H4 (cell line): ENCODE measurements at places on chromosomes 3 and 15. TPM values are rescaled to one million over a fixed set of nuclear protein-coding genes. Genes with fewer than 3 reads are reported as not detected.

DNA sequence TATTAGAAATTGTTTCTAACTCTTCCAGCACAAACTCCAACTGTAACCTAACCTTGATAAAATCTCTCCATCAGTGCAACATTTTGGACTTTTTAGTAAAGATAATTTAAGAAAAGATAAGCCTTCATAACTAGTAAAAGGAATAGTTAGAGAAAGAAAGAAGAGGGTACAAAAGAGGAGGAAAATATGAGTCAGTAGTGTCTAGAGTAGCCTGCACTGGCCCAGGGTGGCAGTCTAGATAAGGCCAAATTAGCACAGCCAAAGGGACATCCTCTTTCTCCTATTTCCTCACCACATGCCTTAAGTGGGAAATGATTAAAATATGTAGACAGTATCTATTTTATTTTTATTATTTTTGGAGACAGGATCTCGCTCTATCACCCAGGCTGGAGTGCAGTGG, 3.7 kb downstream of the PROS1 start:
- no peak for DNase-seq

DNA sequence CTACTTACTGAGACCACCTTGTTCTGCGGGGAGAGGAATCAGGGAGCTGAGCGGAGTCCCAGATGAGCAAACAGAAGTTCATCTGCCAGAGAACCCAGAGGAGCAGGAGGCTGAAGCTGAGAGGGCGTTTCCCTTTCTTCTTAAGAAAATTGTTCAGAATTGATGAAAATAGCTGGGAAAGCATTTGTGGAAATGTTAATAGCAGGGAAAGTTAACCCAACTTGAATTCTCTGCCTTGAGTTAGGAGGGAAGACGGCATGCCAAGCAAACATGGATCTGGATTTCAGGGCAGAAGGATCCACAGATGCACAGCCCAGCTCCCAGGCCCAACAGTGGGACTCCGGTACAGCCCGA, 23.2 kb downstream of the CRABP1 start:
- DNase-seq, result no peak

DNA sequence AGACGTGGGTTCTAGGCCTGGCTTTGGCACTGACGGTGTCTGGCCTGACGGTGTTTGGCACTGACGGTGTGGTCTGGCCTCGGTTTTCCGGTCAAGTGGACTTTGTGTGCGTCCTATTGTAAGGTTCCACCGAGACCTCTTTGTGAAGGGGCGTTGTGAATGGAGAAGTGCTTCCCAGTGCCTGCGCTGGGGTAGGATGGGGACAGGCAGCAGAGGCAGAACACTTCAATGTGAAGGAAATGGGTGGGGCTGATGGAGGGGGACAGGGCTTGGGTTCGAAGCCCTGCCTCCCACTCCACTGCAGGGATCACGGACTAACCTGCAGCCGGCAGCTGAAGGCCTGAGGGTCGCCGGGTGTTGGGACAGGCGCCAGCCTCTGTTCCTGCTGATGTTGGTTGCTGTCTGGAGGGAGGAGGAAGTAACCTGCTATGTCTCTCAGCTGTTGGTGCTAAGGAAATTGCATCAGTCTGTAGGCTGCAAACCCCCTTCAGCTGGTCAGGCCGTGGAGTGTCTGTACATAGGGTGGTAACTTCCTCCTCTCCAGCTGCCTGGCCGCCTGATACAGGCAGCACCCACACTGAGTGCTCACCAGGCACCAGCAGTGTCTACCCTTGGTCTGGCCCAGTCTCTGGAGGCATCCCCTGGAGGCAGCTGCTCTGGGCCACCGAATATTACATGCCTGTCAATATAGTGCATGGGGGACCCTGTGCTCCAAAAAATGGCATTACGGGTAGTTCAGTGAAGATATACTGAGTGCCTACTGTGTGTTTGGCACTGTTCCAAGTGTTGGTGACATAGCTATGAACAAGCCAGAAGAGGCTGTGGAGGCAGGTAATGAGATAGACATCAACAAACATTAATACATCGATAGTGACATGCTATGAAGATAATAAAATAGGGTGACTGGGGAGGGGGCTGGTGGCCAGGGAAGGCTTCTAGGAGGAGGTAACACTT, 1.1 kb downstream of the TM6SF1 start:
- peak; percentile 23 for DNase-seq

GRCh38 chr3:66255865-66256264, 35.1 kb downstream of the SLC25A26 start:
- DNase-seq, result no peak

DNA sequence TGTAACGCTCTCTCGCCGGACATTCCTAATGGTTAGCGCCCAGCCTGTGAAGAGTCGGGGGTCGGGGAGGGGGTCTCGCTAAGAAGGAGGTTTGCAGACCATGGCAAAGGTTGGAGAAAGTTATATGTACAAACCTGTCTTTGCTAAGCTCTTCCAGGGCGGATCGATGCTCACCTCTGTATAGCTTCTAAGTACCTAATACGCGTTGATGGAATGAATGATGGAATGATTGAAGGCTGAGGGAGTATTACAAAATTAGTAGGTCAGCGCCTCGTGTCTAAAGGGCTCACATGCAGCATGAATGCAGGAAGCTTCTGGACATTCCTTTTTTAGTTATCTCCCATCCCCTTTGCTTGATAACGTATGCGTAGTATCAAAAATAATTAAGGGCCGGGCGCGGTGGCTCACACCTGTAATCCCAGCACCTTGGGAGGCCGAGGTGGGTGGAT, 305 bp upstream of the KPNA1 start:
- no peak for DNase-seq

DNA sequence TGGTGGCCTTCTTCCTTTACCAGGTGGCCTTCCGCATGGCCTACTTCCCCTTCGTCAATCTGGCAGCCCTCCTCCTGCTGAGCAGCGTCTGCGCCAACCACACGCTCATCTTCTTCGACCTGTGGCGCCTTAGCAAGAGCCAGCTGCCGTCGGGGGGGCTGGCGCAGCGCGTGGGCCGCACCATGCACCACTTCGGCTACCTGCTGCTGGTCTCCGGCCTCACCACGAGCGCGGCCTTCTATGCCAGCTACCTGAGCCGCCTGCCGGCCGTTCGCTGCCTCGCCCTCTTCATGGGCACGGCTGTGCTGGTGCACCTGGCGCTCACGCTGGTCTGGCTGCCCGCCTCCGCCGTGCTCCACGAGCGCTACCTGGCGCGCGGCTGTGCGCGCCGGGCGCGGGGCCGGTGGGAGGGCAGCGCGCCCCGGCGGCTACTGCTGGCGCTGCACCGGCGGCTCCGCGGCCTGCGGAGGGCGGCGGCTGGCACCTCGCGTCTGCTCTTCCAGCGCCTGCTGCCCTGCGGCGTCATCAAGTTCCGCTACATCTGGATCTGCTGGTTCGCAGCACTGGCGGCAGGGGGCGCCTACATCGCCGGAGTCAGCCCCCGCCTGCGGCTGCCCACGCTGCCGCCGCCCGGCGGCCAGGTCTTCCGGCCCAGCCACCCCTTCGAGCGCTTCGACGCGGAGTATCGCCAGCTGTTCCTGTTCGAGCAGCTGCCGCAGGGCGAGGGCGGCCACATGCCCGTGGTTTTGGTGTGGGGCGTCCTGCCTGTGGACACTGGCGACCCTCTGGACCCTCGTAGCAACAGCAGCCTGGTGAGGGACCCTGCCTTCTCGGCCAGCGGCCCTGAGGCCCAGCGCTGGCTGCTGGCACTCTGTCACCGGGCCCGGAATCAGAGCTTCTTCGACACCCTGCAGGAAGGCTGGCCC, 9.9 kb downstream of the DISP2 start:
- peak; percentile 81 for DNase-seq

DNA sequence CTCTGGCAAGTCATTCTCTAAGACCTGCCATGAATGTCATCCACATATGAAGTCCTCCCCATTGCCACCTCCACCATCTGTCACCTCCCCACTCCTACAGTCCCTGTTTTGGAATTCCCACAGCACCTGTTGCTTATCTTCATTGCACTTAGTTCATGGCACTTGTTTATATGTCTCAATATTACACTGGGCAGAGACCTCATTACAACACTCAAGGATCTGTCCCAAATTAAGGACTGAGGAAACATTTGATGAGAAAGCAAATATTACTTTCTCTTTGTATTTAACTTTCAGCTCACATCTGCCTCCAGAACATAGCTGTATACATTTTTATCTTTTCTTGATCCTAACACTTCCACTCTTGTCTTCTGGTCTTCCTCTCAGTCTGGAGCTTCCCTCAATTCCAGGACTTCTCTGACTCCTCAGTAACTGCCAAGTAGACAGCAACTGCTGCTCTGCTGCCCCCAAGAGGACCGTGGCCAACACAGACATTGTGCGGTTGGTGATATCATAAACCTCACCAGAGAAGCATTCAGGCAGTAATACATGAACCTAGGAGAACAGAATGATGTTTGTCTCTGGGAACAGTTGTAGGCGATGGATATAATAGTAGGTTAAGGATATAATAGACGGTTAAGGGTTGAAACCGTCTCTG, 45.0 kb upstream of the FGF12 start:
- peak; percentile 71 for DNase-seq

DNA sequence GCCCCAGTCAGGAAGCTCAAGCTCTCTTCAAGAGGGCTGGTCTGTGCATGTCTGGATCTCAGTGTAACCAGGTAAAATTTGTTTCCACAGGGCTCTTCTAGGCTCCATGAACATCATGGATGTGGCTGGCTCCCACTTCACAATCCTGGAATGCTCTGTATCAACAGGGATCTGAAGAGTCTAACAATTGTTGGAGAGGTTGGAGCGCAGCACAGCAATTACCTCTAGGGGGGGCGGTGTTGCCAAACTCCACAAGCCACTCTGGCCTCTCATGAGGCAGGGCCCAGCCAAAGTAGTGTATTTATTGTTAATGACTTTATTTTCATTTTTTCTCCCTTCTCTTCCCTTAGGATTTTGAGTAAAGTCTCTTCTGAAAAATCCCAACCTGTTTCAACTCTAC, 6.1 kb upstream of the EIF2B5 start:
- peak; percentile 34 for DNase-seq

DNA sequence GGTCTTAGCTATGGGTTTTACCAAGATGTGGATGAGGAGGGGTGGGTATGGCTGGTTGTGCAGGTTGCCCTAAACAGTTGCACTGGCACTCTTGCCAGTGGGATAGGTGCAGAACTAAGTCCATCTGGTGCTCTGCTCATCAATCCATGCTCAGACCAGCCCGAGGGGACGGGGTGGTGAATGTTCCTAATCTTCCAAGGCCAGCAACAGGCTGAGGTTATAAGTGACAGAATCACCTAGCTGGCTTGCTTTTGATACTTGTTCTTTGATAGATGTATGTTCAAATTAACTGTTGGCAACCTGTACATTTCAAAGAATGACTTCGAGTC, 53.5 kb upstream of the CCR2 start:
- DNase-seq, result no peak

DNA sequence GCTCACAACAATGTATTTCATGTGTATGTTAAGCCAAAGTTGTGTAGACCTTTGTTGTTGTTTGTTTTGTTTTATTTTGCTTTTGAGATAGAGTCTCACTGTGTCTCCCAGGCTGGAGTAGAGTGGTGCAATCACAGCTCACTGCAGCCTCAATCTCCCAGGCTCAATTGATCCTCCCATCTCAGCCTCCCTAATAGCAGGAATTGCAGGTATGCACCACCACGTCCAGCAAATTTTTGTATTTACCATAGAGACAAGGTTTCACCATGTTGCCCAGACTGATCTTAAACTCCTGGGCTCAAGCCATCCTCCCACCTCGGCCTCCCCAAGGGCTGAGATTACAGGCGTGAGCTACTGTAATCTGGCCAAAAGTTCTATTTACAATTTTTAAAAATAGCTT, 2.7 kb downstream of the HERC1 start:
- no peak for DNase-seq

DNA sequence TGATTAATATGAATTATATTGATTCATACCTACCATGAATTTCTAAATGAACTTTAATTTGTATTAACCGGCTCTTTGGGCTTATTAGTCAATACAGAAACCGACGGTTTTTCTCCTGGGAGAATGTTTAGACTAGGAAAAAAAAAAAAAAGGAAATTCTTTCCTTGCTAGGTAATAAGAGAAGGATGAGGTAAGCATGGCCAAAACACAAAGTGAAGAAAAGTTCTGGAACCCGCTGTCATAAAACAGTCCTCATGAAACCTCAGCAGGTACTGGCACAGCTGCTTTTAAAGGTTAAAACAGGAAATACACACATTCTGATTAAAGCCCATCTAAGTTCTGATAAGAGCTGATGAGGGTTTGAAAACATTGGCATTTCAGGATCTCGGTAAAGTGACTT, 30.8 kb upstream of the PSTPIP1 start:
- peak; percentile 39 for DNase-seq

GRCh38 chr3:163821841-163822240, 1256.5 kb downstream of the SI start:
- DNase-seq, result no peak

GRCh38 chr3:156014489-156014888, 105.9 kb upstream of the KCNAB1 start:
- no peak for DNase-seq

- no peak for DNase-seq
Observed at GRCh38 chr15:60135961-60136360, 131.8 kb downstream of the FOXB1 start.

DNA sequence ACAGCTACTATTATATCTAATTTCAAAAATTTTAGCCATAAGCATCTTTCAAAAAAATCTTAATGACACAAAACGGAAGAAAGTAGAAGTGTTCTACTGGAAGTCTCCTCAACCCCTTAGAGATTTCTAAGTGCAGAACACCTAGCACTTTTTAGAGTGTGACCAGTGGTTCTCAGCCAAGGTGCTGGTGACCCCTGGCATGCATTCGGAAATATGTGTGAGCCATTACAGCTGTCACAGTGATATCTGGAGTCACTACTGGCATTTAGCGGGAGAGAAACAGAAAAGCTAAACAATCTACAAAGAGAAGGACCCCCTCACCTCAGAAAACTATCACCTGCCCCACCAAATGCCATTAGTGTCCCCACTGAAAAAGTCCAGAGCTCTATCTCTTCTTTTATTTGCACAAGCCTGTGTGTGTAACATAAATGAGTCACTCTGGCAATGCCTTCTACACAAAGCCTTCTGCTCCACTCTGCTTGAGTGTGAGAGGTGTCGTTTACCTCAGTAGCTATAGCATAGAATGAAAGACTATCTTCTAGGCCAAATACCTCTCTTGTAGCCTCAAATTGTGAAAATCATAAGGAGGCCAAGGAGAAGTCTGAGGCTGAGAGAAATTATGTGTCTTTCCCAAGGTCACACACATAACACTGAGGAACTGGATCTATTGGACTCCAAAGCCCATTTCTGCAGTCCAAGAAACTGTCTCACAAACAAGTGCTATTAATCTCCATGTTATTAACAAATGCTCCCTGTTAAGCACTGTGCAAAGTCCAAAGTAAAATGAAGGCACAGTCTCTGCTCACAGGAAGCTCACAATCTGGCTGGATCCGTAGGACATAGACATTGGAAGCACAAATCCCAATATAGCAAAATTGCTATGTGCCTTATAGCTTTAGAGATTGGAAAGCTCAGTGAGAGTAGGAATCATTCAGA, 28.5 kb upstream of the KCNMB2 start:
- DNase-seq, result no peak

- no peak for DNase-seq
Observed at GRCh38 chr3:37694284-37694675, 167.4 kb upstream of the CTDSPL start.

Gene LOXL1
- total RNA-seq, result 53.2 and 104 TPM in 2 replicates

Gene FHIT
- 0.84 and 0.87 TPM in 2 replicates for total RNA-seq

Gene FBXW12
- 0.08 TPM in 1 of 2 replicates, not detected in the other for total RNA-seq

Gene TMEM87A
- 46.7 and 52.1 TPM in 2 replicates for total RNA-seq

Gene DPPA2
- total RNA-seq, result not detected in 2 replicates

Gene IQSEC1
- total RNA-seq, result 4.6 and 5.7 TPM in 2 replicates
